A549 treated with RU486 at 1 μM for 4 hours (cell line): ENCODE measurements at places on chromosomes 16 and 17. TPM values are rescaled to one million over a fixed set of nuclear protein-coding genes. Genes with fewer than 3 reads are reported as not detected.

TBC1D3E gene
- not detected in 5 replicates for total RNA-seq

CHRNE gene
- 0.05 to 0.15 TPM (median 0.08 TPM) in 3 of 5 replicates, not detected in the others for total RNA-seq

WNT9B gene
- not detected in 5 replicates for total RNA-seq

CDT1 gene
- 20.7 to 35.5 TPM (median 32.4 TPM) in 5 replicates for total RNA-seq

IGSF6 gene
- not detected in 5 replicates for total RNA-seq

ANKRD13B gene
- total RNA-seq: 18.2 to 28.2 TPM (median 25.1 TPM) in 5 replicates

PIK3R5 gene
- total RNA-seq: 0.25 TPM in 1 of 5 replicates, not detected in the others

LUC7L3 gene
- total RNA-seq: 66.5 to 129 TPM (median 101 TPM) in 5 replicates
